ENCODE measurements at places on chromosomes 3 and 15.

DNA sequence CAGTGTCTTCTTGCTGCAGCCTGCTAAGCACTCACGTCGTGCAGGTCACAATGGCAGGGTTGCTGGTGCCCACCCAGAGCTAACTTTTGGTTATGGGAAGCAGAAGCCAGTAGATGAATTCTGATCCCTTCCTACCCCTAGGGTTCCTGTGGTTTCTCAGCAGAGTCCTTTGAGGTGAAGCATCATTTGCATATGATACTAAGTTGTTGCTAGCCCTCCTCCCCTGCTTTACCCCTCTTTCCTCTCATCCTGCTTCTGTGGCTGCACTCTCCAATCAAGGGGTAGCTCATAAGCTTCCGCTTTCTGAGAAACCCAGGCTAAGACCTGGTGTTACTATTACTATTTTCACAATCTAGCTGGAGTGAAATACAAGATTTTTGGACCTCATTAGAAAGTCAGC is 22.1 kb upstream of the HEG1 start:
- no peak for DNase-seq

GRCh38 chr15:31740203-31740602 is 290.1 kb upstream of the CHRNA7 start:
- no peak for DNase-seq

- DNase-seq = no peak
Observed at GRCh38 chr15:68658151-68658550, 79.4 kb downstream of the CORO2B start.

DNA sequence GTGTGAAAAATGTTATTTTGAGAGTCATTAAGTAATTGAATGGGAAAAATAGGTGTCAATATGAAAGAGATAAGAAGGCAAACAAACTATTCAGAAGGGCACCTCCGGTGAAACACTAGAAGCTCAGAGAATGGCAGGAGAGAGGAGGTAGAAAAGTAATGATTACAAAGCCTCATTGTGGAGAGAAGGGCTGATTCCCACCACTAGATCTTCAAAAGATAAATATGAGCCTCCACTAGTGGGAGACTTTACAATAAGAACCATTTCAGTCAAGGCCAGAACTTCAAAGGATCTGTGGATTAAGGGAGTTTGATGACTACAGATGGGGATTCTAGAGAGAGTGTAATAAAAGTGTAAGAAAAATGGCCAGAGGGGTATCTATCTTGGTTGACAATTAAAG is 535.6 kb downstream of the NLGN1 start:
- DNase-seq = no peak

DNA sequence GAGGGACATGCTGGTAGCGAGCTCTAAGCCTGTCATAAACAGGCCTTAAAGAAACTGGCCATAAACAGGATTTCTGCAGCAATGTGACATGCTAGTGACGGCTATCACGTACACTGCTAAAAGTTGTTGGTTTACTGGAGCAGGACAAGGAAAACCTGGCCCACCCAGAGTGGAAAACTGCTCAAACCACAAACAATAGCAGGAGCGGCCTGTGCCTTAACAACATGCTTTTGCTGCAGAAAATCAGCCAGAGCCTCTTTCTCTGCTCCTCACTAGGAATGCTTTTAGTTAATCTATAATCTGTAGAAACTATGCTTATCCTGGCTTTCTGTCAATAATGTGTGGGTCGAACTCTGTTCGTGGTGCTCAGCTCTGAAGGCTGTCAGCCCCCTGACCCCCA is 202.9 kb upstream of the UBE3A start:
- no peak for DNase-seq

DNA sequence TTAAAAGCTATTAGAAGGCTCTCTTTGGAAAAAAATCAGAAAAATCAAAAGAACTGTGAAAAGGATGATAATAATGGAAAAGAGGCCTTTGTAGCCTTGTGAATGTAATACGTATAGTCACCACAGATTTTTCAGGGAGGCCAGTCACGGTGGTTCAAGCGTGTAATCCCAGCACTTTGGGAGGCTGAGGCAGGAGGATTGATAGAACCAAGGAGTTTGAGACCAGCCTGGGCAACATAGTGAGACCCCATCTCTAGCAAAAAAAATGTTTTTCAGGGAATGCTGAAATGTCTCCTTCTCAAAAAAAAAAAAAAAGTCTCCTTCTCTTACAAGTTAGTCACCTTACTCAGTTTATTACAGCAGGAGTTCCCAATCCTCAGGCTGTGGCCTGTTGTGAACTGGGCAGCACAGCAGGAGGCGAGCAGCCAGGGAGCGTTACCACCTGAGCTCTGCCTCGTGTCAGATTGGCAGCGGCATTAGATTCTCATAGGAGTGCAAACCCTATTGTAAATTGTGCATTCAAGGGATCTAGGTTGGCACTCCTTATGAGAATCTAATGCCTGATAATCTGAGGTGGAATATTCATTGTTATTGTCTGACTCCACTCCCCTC is 15.9 kb downstream of the ARIH1 start:
- DNase-seq = no peak
